ENCODE measurements at places on chromosomes 4 and X.

- no peak for DNase-seq
Measured at GRCh38 chrX:108306086-108306485, 132.1 kb downstream of the COL4A6 start.

DNA sequence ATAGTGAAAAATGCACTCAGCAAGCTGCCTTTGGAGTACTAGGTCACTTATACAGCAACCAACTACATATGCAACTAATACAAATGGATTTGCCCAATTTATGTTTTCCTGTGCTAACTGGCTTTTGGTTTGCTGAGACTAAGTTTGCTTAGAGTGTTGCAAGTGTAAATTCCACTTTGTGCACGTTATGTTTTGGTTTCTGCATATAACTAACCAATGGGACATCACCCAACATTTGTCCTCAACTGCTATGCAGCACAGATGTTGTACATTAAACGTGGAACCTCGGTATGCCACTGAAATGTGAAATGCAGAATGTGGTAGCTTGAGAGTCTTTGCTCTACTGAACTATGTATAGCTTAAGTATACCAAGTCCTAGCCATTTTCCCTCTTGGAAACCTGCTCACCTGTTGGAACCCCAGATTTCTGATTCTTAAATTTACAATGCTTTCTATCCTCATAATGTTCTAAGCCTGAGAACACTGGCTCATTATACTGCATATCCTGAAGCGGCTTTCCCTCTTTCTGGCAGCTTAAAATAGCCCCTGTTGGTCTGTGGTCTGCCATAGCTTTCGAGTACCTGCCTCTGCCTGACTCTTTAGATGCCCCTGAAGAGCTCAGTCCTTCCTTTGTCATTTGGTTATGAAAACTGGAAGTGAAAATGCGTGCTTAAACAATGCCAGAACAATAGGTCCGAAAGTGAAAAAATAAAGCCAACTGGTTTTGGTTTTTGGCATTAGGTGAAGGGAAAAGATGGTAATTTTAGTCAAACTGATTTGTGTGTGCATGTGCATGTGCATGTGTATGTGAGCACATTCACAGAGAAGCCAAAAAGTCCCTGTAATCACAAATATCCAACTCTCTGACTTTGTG, 158.0 kb downstream of the SH2D1A start:
- peak; percentile 15 for DNase-seq

DNA sequence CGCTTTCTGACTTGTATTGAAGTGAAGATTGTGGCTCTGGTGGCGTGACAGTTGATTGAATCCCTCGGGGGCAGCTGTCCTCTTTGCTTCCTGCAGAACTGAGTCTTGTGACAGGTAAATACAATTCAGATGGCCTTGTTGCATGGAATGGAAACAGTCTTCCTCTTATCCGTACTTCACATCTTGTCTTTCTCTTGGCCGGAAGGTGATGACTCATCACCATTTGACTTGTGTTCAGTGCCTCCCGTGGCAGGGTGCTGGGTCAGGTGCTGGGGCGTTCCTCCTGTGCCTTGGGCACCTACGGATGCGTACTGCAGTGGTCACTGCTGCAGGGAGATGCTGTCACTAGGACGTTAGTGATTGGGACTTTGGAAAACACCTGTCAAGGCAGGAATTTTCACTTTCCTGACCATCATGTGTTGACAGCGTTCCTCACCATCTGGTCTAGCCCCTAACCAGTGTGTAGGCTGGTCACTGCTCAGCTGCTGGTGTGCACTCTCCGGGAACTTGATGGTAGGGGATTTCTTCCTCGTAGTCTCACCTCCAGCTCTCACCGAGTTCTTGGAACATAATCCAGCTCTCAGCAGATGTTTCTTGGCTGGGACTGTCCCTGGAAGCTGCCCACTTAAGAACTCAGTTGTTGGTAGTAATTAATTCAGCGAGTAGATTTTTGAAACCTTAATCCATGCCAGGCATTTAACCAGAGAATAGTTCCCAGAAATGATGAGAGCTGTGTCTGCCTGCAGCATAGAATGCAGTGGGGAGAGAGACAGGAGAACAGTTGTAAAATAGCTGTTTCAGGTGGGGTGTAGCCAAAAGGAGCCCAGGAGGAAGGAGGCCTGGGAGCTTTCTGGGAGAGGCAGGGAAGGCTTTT, 7.2 kb downstream of the TBC1D14 start:
- DNase-seq = no peak

DNA sequence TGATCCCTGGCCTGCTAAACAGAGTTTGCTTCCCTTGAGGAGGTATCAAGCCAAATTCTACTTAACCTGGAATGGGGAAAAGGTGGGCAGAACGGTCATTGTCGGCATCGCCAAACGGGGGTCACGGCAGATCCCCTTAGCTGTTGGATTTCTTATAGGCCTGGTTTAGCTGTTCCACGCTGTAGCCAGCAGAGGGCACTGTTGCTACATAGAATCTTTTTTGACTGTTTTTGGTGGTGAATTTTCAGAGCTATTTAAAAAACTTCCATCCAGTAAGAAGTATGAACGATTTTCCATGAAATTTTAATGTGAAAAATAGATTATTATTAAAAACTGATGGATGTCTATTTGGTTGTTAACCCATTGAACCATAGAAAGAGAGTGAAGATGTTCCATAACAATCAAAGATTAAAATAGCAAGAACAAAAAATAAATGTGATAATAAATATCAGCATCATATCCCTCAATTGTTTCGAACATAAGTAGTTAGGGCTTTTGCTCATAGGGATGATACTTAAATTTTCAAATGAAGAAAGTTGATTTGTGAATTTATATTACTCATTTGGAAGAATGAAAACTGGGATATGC, 56.6 kb downstream of the LINC00632 start:
- DNase-seq = peak; percentile 44

GRCh38 chrX:54920610-54921426, at the start of gene TRO:
TRO (plus strand) TSS chrX:54920824; CDS start chrX:54922247, 1,423 bp downstream.
- DNase-seq = no peak

GRCh38 chrX:3815896-3816664, 102.6 kb upstream of the PRKX start:
- DNase-seq = peak; percentile 48

- no peak for DNase-seq
Measured at GRCh38 chr4:100574607-100575006, 56.8 kb upstream of the EMCN start.

GRCh38 chr4:1130316-1131186, 17.2 kb upstream of the RNF212 start:
- peak; percentile 83 for DNase-seq

GRCh38 chr4:168167714-168168284, 75.5 kb downstream of the ANXA10 start:
- DNase-seq = no peak

- peak; percentile 61 for DNase-seq
Measured at GRCh38 chr4:180994722-180995121, 1248.5 kb upstream of the TENM3 start.

- DNase-seq = no peak
Measured at GRCh38 chr4:67333664-67334063, 211.6 kb downstream of the CENPC start.

GRCh38 chr4:140057701-140058100, 96.3 kb downstream of the MAML3 start:
- DNase-seq = no peak

DNA sequence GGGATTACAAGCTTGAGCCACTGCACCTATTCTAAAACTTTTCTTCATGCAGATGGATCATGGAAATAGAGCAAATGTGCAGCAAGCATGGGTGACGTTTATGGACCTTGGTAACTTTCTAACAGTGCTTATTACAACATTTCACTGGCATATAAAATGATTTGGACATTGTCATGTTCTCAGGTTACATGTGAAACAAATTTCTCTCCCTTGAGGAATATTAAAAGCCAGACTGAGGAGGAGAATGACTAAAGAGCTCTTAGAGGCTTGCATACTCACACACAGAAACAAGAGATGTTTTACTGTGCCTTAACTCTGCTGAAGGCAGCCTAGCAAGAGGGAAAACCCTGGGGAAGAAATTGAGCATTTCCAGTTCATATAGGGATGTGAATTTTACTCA, 38.6 kb upstream of the GPR101 start:
- no peak for DNase-seq

GRCh38 chrX:124401696-124402095, 55.3 kb downstream of the SH2D1A start:
- DNase-seq = no peak

- DNase-seq = peak; percentile 41
Measured at GRCh38 chr4:121072224-121073003, at the start of gene NDNF. NDNF (minus strand) TSS chr4:121072535; CDS start chr4:121045837, 26,698 bp downstream.

Data from RPMI8226 (cell line).